ENCODE measurements at places on chromosomes 3 and 15.

DNA sequence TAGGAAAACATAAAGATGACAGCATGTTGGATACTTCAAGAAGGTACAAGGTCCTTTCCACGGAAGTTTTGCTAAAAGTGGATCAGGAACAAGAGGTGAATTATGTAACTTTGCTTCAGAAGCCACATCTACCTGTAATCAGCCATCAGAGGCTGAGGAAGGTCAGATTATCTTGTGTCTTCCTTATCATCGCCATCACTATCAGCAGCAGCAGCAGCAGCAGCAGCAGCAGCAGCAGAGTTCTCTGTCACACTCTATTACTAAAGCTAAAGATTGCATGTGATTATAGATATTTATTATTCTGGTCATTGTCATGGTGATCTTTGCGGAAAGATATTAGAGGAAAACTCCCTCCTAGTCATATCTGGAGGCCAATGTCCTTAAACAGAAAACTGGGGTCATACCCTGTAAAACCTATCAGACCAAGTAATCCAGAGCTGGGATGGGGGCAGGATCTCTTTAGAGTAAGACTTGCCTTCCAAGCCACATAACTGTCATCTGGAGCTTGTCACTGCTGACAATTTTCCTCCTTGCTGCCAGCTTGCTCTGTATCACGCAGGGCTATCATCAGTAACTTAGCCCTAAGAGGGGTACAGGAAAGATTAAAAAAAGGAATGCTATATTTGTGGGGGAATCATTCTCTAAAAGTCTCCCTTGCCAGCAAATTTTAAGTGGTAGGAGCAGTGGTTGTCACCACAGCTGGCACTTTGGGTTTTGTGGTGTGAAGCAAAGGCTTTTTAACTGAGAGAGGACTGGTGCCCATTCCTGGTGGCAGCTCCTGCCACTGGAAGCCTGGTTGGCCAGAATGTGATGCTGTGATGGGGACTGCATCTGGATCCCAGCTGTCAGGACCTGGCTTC lies 130.9 kb upstream of the RASGRP1 start:
- no peak for DNase-seq

GRCh38 chr3:141065841-141066805 lies 15.0 kb downstream of the SPSB4 start:
- no peak for DNase-seq

DNA sequence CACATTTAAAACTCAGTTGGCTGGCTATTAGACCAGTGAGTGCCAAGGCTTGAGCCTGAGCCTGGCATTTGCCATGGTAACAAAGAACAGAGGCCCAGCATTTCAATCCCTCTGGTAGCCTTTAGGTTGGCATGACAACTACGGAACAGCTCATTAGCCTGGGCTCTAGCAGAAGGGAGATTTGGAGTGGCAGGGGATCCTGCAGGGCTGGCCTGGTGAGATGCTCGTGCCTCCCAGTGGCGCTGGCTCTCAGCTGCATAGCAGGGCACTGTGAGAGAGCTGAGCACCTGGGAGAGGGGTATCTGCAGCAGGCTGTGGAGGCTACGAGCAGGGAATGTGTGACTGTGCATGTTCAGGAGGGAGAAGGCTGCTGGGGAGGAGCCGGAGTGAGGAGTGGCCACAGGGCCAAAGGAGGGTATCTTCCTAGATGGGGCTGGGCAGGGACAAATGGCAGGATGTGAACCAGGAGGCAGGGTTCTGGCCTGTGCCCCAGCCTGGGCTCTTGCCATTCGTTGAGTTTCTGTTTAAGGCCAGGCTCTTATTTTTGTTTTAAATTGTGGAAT lies 5.6 kb upstream of the ABTB1 start:
- no peak for DNase-seq

- no peak for DNase-seq
These were observed 41.1 kb downstream of the PTPRG start for GRCh38 chr3:61602466-61602865.

DNA sequence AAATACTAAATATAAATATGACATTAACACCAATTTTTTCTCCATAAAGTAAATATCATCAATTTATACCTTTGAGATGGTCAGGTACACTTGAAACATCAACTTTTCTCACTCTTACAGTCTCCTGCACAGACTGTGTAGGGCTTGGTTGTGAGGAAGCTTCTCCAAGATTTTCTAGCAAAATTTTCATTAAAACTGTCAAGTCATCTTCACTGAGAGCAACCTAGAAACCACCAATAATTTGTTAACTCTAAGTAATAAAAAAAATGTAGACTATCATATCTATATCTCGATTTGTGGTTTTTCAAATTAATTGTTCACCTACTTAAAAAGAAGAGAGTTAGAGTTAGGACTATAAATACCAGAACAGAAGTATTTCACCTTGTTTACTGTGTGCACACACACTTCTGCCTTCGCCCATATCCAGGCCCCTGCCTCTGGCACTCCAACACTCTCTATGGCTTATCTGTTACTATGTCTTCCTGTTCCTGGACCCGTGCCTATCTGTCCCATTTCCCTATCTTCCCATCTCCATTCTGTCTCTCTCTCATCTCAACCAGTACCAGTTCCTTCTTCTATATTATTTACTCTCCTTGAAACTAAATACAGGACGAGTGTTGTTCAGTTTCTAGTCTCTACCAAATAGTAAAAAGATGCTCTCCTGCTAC lies 123.6 kb downstream of the VPS13C start:
- DNase-seq = no peak

DNA sequence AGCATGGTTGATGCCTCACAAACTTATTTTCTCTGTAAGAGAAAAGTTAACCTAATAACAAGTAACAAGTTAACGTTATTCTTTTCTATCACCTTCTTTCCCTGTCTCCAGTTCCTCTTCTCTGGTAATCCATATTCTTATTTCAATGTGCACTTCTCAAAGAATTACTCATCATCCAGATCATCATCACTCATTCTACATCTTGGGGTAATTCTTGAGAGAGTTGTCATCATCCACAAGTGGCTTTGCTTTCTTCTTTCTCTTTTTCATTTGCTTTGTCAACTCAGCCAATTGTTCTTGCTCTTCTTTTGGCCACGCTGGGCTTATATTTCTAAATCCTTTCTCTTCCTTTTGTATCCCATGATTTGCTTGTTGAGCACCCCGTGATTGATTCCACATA lies 20.8 kb upstream of the RNF111 start:
- no peak for DNase-seq

DNA sequence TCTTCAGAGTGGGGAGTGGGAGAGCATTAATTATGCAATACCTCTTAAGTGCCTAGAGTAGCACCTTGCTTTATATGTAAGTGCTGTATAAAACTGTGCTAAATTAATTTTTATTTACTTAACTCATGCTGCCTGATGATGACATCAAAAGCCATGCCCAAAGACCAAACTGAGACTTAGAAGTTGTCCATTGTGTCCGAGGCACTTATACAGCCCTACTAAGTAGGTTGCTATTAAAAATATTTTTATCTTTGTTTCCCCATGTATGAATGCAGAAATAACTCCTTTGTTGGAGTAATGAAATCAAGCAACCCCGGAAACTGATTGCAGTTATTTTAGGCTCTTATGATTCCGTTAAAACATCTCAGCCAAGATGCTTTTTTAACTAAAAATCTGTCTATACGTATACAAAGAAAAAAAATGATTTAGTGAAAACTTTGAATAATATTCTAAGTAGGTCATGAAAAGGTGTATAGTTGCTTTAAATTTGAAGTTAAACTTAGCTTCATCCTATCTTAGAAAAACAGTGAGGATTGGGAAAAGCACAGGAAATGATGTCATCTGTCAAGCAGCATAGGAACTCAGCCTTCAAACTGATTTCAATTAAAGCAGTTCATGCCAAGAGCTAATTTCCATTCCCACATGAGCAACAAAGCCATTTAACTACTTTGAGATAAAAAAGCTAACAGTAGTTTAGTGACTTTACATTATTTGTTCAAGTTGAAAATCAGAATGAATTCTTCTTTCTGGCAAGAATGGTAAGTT lies 43.0 kb downstream of the FBN1 start:
- DNase-seq = no peak

- DNase-seq = no peak
These were observed 877 bp upstream of the GP5 start for GRCh38 chr3:194399874-194400411.

- DNase-seq = no peak
These were observed 78.6 kb downstream of the SNRK start for GRCh38 chr3:43364926-43365325.

- DNase-seq = no peak
These were observed 58.2 kb upstream of the TP63 start for GRCh38 chr3:189573004-189573403.
